ENCODE measurements at places on chromosomes 2 and 18.

- H3K27ac ChIP-seq, result peak overlapping the region; percentile 48
- peaks cover 29% of the 10 kb centered on the region for H3K4me1 ChIP-seq
- peaks cover 32% of the 10 kb centered on the region for H3K27me3 ChIP-seq
Observed at GRCh38 chr2:26650713-26651469, 9.7 kb upstream of the CIB4 start.

DNA sequence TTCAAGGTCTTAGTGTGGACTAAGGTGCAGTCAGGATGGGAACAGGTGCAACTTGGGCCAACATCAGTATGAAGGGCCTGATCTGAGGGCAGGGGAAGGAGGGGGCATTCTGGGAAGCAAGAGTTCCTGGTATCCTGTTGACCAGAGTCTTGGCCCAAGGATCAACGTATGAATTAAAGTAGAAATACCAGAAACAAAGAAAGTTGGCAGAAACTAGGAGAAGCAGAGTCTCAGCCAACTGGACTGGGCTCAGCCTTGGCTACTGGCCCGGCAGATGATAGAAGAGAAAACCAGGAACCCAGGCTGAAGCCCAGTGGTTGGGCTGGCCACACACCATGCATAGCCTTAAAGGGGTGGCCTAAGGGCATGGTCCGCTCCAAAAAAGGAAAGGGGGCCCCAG lies 2.3 kb downstream of the CETN1 start:
- no peak overlapping the region for H3K4me3 ChIP-seq
- H3K4me1 ChIP-seq, result no peaks in the 10 kb centered on the region
- no peaks in the 10 kb centered on the region for H3K27me3 ChIP-seq
- H3K27ac ChIP-seq, result no peak overlapping the region
- H3K36me3 ChIP-seq, result no peaks in the 10 kb centered on the region
- no peak for DNase-seq

- H3K4me3 ChIP-seq, result peak overlapping the region; percentile 65
- no peaks in the 10 kb centered on the region for H3K36me3 ChIP-seq
- peaks cover 26% of the 10 kb centered on the region for H3K4me1 ChIP-seq
- no peak overlapping the region for H3K27ac ChIP-seq
- DNase-seq, result no peak
- peaks cover 52% of the 10 kb centered on the region for H3K27me3 ChIP-seq
Observed at GRCh38 chr18:908758-909724, 4.4 kb downstream of the ADCYAP1 start.

GRCh38 chr2:118709786-118710185 lies 137.7 kb downstream of the EN1 start:
- H3K27me3 ChIP-seq, result no peaks in the 10 kb centered on the region
- H3K36me3 ChIP-seq, result no peaks in the 10 kb centered on the region
- H3K4me1 ChIP-seq, result no peaks in the 10 kb centered on the region
- no peak overlapping the region for H3K27ac ChIP-seq
- DNase-seq, result no peak

DNA sequence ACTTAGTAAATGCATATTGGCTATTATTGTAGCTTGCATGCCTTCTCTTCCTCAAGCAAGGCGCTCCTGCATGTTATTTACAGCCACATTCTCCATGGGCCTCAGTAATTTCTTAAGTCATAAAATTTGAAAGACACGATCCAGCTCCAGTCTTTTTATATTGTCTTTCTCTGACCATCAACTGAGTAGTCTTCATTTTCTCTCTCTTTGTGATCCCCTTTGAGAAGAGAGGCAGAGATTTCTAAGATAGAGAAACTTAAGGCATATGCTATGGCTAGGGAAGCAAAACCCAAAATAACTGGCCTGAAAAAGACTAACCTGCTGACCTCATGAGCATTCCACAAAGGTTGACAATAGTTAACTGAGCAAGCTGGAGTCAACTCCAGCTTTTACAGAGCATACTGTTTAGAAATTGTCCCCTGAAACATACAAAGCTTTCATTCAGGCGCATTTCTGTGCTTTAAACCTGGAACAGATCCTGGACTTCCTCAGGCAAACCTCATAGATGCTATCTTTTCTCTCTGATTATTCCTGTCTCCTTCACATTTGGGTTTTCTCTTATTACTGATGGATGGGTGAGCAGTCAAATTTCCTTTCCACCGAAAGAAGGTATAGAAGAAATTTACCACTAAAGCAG lies 4.6 kb downstream of the DPP4 start:
- H3K4me3 ChIP-seq, result no peak overlapping the region
- H3K4me1 ChIP-seq, result no peaks in the 10 kb centered on the region
- H3K36me3 ChIP-seq, result no peaks in the 10 kb centered on the region
- DNase-seq, result no peak
- H3K27ac ChIP-seq, result no peak overlapping the region

DNA sequence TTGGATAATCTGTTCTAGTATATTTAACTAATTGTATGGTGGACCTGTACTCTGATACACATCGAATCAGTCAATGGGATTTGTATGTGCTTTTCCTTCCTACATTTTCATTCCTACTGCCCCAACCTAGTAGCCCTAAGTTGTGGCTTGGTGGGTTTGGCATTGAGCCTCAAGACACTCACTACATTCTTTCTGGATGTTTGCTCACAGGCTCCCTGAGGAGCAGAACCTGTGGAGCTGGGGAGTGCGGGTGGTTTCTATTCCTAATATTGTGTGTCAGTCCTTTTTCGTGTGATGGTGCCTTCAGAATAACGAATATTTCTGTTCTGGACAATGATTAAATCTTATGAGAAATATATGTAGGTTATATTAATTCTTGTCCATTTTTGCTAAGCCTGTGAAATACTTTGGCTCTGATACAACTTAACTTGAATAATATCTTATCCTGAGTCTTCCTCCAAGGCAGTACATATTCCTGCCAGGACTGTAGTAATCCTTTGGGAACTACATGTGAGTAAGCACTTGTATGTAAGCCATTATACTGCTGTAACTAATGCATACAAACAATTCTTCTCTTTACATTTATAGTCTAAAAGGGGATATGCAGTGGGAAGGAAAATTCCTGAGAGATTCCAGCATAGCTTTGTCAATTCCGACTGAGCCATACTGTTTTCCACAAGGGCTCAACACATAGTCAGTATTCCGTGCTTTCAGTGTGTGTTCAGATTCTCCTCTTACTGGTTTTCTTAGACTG lies 150.6 kb downstream of the AGPS start:
- H3K27ac ChIP-seq, result no peak overlapping the region
- DNase-seq, result no peak
- H3K4me3 ChIP-seq, result no peak overlapping the region
- no peaks in the 10 kb centered on the region for H3K27me3 ChIP-seq
- no peaks in the 10 kb centered on the region for H3K4me1 ChIP-seq

DNA sequence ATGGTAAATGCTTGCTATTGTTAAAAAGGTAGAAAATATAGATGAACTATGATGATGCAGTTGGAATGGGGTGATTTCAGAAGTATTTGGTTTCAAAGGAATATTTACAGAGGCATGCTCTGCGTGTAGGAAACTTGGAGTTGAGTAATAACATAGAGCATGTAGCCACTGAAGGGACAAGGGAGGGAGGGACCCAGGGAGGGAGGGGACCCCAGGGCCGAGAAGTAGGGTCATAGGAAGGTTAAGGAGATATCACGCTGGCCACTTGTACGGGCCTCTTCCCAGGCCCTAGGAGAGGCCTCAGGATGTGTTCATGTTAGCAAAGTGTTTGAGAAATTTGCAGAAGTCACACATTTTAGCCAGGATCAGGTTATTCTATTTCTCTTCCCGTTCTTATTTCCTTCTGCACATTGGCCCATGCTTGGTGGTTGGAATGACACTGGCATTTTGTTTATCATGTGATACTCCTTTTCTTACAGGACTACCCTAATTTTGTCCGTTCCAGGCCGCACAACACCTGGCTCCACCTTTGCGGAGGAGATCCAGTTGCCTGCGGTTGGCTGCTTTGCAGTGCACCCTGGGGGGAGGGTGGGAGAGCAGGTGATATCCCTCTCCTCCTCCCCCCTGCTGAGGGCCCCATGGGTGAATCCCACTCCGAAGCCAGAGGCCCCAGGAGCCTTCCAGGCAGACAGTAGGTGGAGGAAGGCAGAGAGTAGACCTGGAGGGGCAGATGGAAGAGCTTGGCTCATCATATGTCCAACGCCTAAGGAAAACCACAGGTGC lies 16.9 kb upstream of the ACKR3 start:
- DNase-seq, result no peak
- H3K27me3 ChIP-seq, result no peaks in the 10 kb centered on the region
- no peaks in the 10 kb centered on the region for H3K4me1 ChIP-seq
- H3K27ac ChIP-seq, result no peak overlapping the region
- H3K4me3 ChIP-seq, result no peak overlapping the region

DNA sequence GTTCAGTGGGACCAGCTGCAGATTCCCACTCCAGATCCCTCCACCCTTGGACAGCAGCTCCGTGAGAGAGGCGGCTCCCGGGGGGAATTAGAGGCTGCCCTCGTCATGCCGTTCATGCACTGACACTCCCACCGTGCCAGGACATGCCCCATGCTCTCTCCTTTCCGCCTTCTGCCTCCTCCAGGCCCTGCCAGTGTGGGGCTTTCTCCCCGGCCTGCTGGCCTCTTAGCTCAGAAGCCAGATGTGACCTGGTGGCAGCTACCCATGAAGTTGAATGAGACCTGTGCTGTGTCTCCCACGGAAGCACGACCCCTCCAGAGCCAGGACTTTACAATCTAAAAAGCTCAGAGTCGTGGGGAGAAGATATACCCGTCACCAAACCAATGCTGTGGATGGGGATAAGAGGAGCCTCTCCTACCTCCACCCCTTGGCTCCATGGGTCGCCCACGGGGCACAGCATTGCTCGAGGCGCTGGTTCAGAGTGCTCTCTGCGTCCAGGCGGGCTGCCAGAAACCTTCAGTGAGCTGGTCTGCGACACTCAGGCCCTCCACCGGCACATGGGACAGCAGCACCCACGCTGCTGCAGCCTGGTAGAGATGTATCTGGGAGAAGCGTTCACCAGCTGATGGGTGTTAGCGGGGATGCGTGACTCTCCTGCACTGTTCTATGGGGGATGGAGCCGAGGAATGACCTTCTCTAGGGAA lies 111.0 kb upstream of the GPC1 start:
- H3K27me3 ChIP-seq, result peaks cover 3% of the 10 kb centered on the region
- H3K36me3 ChIP-seq, result no peaks in the 10 kb centered on the region
- peaks cover 10% of the 10 kb centered on the region for H3K4me1 ChIP-seq
- H3K4me3 ChIP-seq, result no peak overlapping the region

- no peak overlapping the region for H3K27ac ChIP-seq
- H3K4me1 ChIP-seq, result no peaks in the 10 kb centered on the region
- no peak for DNase-seq
- H3K36me3 ChIP-seq, result no peaks in the 10 kb centered on the region
- H3K27me3 ChIP-seq, result no peaks in the 10 kb centered on the region
Observed at GRCh38 chr18:60446821-60447220, 74.2 kb upstream of the MC4R start.

GRCh38 chr18:3810296-3810695 lies 360.3 kb downstream of the TGIF1 start:
- no peaks in the 10 kb centered on the region for H3K4me1 ChIP-seq
- DNase-seq, result no peak
- H3K27ac ChIP-seq, result no peak overlapping the region

DNA sequence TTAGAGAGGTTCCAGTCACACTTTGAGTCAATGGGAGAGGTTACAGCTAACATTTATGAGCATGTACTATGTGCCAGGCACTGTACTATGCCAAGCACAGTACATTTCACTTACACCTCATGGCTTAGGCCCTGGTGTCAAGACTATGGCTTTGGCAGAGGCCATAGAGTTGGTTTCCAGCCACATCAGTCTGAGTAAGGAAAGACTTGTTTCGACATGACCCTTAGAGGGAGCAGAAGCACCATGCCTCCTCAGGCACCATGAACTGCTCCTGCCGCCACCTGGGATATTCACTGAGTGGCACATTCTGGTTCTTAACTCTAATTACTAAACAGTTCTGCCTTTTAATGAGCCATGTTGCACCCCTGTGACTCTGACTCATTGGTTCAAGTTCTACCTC lies 12.7 kb downstream of the DGUOK start:
- no peak overlapping the region for H3K4me3 ChIP-seq
- no peak for DNase-seq
- H3K36me3 ChIP-seq, result no peaks in the 10 kb centered on the region
- peak overlapping the region; percentile 82 for H3K27ac ChIP-seq
- peaks cover 19% of the 10 kb centered on the region for H3K4me1 ChIP-seq

DNA sequence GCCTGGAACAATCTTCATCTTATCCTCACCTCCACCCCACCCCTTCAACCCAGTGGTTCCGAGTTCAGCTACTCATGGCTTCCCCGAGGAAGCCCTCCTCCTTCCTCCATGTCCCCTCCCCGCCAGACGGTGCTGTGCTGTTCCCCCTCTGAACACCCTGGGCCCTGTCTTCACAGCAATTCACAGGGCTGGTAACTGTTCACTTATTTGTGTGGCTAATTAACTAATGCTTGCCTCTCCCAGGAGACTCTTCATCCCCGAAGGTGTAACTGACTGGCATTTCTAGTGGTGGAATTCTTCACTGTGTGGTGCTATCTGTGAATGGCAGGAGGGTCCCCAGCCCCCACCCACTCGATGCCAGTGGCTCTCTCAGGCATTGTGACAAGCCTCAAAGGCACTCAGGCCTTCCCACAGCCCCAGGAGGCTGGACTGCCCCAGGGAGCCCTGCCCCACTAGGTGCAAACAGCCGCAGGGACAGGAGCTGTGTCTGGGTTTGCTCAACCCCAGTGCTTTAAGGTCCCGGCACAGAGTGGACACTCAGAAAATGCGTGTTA lies 133.7 kb upstream of the ID2 start:
- no peak overlapping the region for H3K27ac ChIP-seq
- no peak for DNase-seq
- H3K4me1 ChIP-seq, result peaks cover 6% of the 10 kb centered on the region
- no peak overlapping the region for H3K4me3 ChIP-seq
- no peaks in the 10 kb centered on the region for H3K36me3 ChIP-seq

- H3K36me3 ChIP-seq, result no peaks in the 10 kb centered on the region
- no peak overlapping the region for H3K27ac ChIP-seq
- peaks cover 12% of the 10 kb centered on the region for H3K4me1 ChIP-seq
- DNase-seq, result no peak
- no peak overlapping the region for H3K4me3 ChIP-seq
- H3K27me3 ChIP-seq, result no peaks in the 10 kb centered on the region
Observed at GRCh38 chr2:237892478-237892877, 33.1 kb downstream of the RAMP1 start.

- no peak overlapping the region for H3K4me3 ChIP-seq
- no peak for DNase-seq
- H3K27ac ChIP-seq, result no peak overlapping the region
Observed at GRCh38 chr2:124725187-124725586, 700.1 kb downstream of the CNTNAP5 start.

DNA sequence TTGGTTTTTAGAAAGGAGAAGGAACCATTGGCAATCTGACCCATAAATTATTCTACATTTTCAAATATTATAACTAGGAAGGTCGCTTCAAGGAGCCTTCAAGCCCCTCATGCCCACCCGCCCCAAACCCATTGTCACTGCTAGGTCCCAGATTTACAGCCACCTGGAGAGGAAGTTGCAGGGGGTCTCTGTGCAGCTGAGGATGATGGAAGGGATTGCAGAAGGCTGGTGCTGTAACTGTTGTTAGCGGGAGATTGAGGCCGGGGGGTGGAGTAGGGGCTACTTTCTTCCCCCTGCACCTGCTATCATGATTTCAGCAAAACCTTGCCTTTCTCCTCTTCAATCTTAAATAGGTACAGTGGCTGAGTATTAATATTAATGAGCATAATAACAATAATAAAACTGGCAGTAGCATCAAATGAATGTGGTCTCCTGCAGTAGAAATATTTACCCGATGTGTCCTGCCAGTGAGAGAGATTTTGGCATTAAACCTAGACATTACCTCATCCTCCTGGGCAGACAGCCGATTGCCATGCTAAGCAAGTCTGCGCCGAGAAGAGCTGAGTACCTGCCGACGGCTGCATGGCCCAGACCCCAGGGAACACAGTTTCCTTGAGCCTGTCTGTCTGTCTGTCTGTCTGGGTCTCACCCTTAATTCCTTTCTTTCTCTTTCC lies 225.4 kb downstream of the FAM210A start:
- H3K27ac ChIP-seq, result no peak overlapping the region
- DNase-seq, result no peak
- H3K27me3 ChIP-seq, result no peaks in the 10 kb centered on the region
- H3K4me3 ChIP-seq, result no peak overlapping the region
- no peaks in the 10 kb centered on the region for H3K36me3 ChIP-seq
